ENCODE measurements at places on chromosomes 12 and 14.
A peak's percentile ranks its signal among the peaks of the same experiment; 100 is the strongest.

DNA sequence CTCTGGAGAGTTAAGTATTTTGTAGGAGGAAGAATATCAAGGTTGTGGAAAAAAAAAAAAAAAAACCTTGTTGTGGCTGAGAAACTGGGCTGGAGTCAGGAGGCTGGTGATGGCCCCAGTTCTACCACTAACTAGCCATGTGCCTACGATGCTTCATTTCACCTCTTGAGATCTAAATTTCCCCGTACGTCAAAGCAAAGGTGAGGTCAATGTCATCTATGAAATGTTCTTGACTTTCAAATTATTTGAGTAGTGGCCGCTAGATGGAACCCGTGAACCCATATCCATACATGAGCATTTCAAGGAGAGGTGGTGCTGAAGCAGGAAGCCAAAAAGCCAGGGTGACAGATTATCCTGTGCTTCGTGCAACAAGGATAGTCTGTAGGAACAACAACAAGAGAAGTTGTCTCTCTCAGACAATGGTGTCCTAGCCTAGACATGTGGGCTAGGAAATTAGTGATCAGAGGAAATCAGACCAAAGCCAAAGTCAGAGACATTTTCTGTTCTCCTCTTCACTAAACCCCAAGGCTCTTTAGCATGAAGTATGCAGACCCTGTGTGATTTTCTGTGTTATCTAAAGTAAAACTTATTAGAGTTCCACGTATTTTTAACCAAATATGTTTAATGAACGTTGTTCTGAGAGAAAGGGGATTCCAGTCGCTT is 95.5 kb upstream of the ETV6 start:
- peak; percentile 73 for DNase-seq

DNA sequence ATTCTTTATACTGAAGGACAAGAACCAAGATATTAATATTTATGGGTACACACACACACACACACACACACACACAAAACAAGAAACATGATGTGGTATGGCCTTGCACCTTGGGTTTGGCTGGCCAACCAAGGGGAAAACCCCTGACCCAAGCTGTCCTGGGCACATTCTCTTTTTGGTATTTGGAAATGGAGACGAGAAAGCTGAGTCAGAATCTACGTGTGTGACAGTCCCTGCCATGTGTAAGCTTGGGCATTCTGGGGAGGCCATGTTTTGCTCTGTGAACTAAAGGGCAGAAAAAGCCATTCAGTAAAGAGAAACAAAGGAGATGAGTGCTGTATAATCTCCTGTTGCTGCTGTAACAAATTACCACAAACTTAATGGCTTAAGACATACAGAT is 35.6 kb downstream of the PTGER2 start:
- peak; percentile 38 for DNase-seq

- no peak for DNase-seq
These were observed 77.2 kb upstream of the PRICKLE1 start for GRCh38 chr12:42666671-42667243.

DNA sequence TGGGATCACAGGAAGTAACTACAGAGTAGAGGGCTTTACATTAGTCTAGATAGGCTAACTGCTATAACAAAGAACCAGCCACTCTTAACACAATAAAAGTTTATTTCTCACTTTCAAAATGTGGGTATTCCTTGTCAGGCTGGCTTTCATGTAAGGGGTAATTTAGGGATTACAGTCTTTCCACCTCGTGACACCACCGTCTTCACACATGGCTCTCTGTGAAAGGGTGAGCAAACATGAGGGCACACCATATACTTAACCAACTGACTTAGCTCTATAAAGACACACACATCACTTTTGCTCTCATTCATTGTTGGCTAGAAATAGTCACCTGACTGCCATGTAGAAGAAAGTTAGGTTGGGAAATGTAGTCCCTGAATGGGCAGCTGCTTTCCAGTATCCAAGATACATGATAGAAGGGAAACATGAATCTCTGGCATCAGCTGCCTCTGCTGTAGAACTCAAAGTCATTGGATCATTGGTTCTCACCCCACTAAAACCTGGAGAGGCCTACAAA is 66.1 kb upstream of the CRY1 start:
- no peak for DNase-seq

GRCh38 chr14:101859958-101860357 is 98.4 kb downstream of the PPP2R5C start:
- DNase-seq = no peak

DNA sequence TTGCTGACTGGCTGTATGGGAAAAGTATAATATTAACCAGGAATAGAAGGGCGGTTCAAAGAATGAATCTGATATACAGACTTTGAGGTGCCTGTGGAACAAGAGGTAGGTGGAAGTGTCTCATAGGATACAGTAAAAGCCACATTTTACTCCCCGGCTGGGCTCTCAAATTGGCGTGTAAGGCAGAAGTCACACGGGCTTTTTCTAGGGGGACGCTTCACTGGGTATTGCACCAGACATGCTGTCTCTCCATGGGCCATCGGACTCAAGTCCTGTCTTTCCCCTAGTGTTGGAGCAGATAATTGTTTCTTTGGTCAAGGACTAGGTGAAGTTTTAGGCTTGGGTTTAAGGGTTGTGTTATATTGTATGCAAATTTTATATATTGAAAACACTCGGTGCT is 9.1 kb downstream of the TMCC3 start:
- no peak for DNase-seq

DNA sequence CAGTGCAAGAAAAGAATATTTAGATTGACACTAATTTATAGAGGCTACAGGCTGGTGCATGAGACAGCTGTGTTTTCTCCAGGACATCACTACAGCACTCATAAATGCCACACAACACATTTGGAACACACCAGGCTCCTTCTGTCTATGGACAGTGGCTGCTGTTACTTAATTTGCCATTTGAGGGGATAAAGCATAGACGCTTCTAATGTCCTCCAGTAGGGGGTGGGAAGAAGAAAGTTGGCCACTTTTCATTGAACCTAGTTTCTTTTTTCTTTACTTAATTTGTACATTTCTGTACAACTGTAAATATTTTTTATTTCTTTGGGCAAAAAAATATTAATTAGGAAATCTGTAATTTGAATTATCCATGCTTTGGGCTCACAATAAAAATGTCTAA is 12.4 kb upstream of the RTN1 start:
- no peak for DNase-seq

DNA sequence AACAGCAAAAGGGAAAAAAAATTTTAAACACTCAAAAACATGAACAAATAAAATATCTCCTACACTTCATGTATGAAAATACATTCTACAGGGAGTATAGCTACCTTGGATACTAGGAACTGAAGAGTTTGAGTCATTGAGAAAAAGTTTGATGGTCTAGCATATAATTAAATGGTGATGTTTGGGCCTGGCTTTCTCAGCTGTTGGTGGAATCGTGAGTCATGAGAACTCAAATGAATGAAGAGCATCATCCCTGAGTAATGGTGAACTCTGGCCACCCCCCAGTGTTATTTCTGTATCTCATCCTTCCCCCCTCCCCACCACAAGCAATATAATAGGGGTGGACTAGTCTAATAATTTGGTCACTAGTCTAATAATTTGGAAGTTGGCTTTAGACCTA is 6.7 kb upstream of the SLC6A15 start:
- no peak for DNase-seq

GRCh38 chr12:25629341-25629740 is 76.3 kb upstream of the LMNTD1 start:
- DNase-seq = no peak

- DNase-seq = no peak
These were observed 66.7 kb downstream of the DHRS2 start for GRCh38 chr14:23702656-23703426.

DNA sequence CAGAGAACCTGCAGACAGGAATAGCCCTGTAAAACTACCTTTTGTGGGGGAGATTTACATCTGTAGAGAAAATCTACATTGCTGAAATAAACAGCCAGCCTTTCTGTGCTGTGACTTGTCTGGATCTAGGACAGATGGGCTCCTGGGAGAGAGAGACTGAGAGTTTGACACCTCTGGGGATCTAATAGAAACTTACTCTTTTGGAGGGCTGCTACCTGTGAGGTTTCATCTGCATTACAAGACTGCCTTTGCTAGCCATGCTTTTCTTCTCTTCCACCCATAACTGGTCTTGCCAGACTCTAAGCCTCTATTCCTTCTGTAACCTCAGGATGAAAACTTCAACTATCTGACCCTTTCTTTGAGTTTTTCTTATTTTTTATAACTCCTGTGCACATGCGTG is 452.6 kb downstream of the ZFP36L1 start:
- no peak for DNase-seq

DNA sequence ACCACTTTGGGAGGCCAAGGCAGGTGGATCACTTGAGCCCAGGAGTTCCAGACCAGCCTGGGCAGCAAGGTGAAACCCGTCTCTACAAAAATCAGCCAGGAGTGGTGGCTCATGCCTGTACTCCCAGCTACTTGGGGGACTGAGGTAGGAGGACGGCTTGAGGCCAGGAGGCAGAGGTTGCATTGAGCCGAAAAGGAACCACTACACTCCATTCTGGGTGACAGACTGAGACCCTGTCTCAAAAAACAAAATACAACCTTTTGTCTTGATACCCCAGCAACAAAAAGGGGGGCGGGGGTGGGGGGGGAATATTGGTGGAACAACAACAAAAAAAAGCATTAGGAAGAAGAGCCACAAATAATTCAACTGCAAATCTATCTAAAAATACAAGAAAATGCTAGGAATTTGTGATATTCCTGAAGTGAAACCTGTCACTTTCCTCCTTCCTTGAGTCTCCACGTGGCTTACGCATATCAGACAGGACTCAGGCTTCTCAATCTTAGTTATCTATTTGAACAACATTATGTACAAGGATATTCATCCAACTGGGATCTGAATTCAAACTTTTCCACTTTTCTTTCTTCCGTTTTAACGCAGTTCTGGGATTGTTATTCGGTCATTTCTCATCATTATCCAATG is 1.3 kb downstream of the R3HDM2 start:
- DNase-seq = no peak

- no peak for DNase-seq
These were observed 37.2 kb downstream of the ATP2B1 start for GRCh38 chr12:89671469-89671868.

GRCh38 chr14:93136009-93136408 is 20.3 kb upstream of the ITPK1 start:
- DNase-seq = no peak

GRCh38 chr12:84542289-84542688 is 370.3 kb downstream of the SLC6A15 start:
- DNase-seq = no peak

- peak; percentile 34 for DNase-seq
These were observed 21.2 kb downstream of the TMED10 start for GRCh38 chr14:75155169-75155568.

- DNase-seq = no peak
These were observed 244.2 kb downstream of the SOX5 start for GRCh38 chr12:23704992-23705943.

- no peak for DNase-seq
These were observed 903.7 kb upstream of the USP15 start for GRCh38 chr12:61356485-61356884.

DNA sequence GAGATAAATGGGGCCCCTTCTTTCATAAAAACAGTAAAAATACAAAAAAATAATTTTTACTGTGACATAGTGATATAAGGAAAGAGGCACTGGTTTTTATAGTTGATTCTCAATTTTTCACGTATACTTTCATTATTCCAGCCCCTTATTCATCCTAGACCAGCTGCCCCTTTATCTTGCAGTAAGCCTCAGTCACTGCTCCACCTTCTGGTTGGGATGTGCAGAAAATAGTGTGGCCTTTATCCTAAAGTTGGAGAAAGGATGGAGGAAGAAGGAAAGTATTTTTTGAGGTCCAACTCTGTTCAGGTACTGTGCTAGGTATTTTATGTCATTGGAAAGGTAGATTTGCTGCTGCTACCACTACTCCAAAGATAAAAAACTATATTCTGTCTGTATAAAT is 172.7 kb downstream of the ANO6 start:
- no peak for DNase-seq

Measured in activated CD4-positive, alpha-beta T cell treated with anti-CD3 and anti-CD28 coated beads, Interleukin-2, Interleukin-4, amounts not matched to agents 100 ng/mL and 50 ng/mL, durations not matched to agents 16 hours and 8 hours (primary cell).